ENCODE measurements at places on chromosomes 1 and 21.
A peak's percentile ranks its signal among the peaks of the same experiment; 100 is the strongest.

- DNase-seq: peak; percentile 55
Observed at GRCh38 chr1:147892731-147893214, 9.8 kb upstream of the GJA8 start.

- DNase-seq: no peak
Observed at GRCh38 chr1:156160000-156160742, 6.8 kb downstream of the SEMA4A start.

DNA sequence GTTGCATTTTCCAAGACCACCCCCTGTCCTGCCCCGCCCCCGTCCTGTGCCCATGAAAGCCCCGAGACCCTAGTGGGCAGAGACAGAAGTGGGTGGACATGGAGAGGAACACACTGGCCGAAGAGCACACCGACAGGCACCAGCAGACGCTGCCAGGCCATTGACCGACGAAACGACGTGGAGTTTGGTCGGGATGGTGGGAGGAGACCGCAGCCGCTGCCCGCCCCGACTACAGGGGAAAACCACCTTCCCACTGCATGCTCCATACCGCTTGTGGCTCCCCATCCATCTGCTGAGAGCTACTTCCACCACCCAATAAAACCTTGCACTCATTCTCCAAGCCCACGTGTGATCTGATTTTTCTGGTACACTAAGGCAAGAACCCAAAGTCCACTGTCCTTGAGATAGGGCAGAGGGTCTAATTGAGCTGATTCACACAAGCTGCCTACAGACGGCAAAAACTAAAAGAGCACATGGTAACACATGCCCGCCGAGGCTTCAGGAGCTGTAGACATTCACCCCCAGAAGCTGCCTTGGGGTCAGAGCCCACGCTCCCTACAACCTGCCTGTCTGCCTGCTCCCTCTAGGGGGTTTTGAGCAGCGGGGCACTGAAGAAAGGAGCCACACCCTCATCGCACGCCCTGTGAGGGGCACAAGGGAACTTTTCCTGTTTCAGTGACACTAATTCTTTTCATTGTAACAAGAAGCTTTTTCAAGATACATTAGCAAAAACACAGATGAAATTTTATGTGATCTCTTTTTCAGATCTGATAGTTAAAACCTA is 81.2 kb upstream of the RAB3GAP2 start:
- no peak for DNase-seq

- DNase-seq: no peak
Observed at GRCh38 chr1:208053661-208054060, 142.7 kb upstream of the CD34 start.

- DNase-seq: no peak
Observed at GRCh38 chr1:197360068-197360467, 92.0 kb downstream of the CRB1 start.

GRCh38 chr21:25647647-25648046 is 8.6 kb downstream of the JAM2 start:
- DNase-seq: no peak

GRCh38 chr1:45356186-45356585 is 15.9 kb upstream of the MUTYH start:
- no peak for DNase-seq

Measured in H4 (cell line).